ENCODE measurements at places on chromosomes 16 and 17.
A peak's percentile ranks its signal among the peaks of the same experiment; 100 is the strongest.

DNA sequence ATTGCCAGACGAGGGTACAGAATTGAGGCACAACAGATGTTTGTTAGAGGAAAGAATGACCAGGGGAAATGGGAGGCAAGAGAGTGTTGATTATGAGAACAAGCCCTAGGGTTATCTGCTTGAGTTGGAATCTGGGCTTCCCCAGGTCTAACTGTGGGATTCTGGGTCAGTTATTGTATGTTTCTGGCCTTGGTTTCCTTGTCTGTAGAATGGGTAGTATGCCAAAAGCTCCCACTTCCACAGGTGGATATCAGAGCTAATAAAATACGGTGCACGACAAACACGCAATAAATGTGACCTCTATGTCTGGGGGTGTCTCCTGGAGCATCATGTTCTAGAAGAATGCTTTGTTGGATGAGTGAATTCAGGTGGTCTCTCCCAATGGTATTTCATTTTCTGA lies 517 bp downstream of the TMC5 start:
- no peak for DNase-seq

DNA sequence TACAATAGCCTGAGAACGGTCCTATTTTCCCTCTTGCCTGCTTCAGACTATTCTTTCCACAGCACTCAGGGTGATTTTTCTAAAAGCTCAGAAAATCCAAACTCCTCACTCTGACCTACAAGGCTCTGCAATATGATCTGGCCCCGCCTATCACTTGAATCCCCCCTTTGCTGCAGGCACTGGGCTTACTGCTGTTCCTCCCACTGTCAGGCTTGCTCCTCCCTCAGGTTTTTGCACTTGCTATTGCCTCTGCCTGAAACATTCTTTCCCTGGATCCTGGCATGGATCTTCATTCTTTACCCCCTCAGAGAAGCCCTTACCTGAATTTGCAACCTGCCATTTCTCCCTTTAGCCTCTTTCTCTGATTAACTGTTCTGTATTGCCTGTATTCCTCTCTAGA lies 52.3 kb downstream of the RPGRIP1L start:
- DNase-seq = no peak

- DNase-seq = no peak
Observed at GRCh38 chr17:50354776-50355175, 8.8 kb downstream of the XYLT2 start.

DNA sequence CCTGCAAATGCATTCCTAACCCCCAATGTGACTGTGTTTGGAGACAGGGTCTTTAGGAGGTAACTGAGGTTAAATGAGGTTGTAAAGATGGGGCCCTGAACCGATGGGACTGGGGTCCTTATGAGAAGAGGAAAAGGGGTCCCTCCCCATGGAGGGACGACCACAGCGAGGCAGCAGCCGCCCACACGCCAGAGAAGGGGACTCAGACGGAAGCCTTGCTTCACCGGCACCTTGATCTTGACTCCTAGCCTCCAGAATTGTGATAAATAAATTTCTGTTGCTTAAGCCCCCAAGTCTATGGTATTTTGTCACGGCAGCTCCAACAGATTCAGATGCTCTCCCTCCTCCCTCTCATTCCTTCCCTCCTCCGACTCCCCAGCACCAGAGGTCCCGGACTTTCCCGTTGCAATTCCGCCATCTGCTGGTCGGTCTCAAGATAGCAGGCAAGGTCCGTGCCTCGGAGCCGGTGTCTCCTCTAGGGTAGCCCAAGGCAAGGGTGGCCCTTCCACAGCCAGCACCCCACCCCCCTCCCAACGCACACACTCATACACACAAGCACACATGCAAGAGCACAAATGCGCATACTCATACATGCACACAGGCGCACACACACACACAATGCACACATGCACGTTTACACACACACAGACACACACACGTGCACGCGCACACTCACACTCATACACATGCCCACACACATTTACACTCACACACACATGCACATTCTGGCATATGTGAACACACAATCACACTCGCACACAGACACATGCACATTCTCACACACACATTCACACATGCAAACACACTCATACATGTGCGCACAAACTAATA lies 23.1 kb upstream of the C16orf78 start:
- DNase-seq = peak; percentile 7

DNA sequence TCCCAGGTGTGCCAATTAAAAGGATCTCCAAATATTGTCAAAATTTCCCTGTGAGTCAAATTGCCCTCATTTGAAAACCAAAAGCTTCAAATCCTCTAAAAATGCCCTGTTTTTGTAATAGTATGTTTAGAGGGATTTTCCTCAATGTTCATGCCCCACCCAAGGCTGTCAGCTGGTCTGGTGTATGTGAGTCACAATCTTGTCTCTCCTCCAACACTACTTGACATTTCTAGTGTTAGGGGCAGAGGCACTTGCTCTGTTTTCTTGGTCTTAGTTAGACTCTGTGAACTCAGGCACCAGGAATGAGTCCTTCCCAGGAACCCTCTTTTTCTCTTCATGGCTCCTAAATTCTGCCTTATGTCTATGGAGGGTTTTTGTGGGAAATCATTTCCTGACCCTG lies 634.8 kb downstream of the KCNJ2 start:
- DNase-seq = no peak

DNA sequence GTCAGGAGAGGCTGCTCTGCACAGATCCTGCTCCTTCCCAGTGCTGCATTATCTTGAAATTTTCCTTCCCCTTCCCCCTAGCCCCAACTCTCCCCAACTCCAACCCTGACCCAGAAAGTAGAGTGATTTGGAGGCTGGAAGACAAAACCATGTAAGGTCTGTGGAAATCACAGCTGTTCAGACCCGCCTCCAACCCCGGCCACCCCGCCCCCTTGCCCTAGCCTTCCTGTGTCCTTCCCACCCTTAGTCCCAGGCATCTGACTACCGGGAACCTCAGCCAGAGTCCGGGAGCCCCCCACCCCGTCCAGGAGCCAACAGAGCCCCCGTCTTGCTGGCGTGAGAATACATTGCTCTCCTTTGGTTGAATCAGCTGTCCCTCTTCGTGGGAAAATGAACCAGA lies at the start of gene AOC3:
AOC3 (plus strand) TSS at position 246 of the 400 bp plus-strand sequence; CDS start at position 391, 145 bp downstream.
- no peak for DNase-seq

- DNase-seq = no peak
Observed at GRCh38 chr17:69870091-69870530, 204.9 kb upstream of the KCNJ16 start.

DNA sequence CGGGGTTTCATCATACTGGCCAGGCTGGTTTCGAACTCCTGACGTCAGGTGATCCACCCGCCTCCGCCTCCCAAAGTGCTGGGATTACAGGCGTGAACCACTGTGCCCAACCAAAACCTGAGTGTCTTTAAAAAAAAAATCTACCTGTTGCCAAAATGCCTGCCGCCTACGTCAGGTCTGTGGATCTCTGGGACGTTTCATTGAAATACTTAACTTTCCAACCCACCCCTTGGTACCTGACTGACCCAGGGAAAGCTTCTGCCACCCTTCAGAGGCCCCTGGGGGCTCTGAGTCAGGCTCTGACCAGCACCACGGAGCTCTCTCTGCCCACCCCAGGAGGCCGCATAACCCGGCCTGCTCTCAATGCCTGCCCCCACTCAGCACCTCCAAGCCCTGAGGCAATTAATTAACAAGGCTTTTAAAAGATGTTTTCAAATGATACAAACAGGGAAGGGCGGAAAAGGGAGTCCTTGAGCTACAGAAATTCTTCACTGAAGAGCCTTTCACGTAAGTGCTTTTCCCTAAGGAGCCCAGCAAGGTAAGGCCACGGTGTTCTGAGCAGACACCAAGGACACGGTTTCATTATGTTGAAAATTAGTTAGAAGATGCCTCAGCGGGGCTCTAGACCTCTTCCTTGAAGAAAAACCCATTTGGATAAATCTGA lies 29.3 kb upstream of the GSG1L start:
- DNase-seq = no peak

DNA sequence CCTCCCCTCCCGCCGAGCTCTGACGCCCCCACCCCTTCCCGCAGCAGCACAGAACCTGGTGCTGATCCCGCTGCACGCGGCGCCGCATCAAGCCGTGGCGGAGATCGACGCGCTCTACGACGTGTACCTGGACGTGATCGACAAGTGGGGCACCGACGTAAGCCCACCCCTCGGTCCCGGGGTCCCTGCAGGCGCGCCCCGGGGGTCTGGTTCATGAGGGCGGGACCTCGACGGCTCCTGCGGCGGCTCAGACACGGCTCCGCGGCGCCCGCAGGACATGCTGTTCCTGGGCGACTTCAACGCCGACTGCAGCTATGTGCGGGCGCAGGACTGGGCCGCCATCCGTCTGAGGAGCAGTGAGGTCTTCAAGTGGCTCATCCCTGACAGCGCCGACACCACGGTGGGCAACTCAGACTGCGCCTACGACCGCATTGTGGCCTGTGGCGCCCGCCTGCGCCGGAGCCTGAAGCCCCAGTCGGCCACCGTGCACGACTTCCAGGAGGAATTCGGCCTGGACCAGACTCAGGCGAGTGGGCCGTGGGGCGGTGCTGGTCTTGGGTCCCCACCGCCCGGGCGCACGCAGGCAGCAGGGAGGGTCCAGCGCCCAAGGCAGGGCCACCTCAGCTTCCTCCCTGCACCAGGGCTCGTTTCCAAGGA lies 1.4 kb downstream of the DNASE1L2 start:
- DNase-seq = no peak

- no peak for DNase-seq
Observed at GRCh38 chr17:70368011-70368410, 198.7 kb downstream of the KCNJ2 start.

- DNase-seq = no peak
Observed at GRCh38 chr17:34474706-34475105, 104.7 kb upstream of the TMEM132E start.

DNA sequence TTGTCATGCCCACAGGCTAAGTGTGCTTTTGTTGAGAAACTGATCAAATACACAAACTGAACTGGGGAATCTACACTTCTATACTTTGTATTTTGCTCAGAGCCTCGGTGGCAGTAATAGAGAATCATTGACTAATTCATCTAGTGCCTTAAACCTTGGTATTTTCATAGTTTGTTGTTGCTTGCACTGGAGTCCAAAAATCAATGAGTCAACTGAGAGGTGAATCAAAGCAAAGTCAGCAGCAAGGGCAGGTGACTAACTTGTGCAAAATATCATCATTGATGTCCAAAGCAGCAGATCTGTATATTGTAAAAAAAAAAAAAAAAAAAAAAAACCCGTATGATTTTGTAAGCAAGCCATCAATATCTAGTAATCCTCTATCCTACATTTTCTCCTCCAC lies 296.4 kb downstream of the MAP2K6 start:
- no peak for DNase-seq

DNA sequence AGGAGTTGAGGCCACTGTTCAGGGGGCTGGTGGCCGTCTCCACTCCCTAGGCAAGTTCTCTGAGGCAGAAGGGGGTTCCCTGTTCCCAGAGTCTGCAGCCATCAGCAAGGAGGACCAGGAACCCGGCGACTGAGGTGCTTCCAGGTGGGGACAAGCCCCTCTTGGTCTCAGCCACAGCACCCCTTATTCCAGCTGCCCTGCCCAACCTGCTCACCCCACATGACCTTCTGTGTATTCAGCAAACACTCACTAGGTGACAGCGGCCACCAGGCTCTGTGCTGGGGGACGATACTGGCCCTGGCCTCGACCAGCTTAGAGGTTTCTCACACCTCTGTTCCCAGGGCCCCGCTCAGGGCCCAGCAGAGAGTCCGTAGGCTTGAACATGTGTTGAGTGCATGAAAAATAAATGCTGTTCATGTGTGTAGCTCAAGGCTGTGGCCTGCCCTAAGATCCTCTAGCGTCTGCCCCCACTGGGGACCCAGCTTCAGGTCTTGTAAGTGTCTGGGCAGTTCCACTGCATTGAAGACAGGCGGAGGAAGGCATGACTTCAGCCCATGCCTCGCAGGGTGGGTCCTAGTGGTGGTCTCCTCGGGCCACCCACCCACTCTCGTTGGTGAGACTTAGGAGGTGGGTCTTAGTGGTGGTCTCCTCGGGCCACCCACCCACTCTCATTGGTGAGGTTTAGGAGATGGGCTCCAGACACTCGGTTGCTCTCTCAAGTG lies 44.2 kb downstream of the NT5M start:
- DNase-seq = no peak

GRCh38 chr17:74801896-74802295 lies 25.8 kb upstream of the NAT9 start:
- no peak for DNase-seq

DNA sequence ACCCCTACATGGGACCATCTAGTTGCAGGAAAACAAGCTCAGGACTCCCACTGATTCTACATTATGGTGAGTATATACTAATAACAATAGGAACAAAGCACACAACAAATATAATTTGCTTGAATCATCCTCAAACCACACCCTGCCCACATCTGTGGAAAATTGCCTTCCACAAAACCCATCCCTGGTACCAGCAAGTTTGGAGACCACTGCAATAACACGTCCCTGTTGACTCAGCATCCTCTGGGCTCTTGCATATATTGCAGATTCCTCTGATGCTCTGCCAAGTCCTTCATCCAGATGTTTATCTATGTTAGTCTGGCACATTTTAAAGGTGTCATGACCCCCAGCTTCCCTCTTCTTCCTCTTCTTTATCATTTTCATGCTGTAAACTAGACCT lies 138.4 kb downstream of the PCTP start:
- no peak for DNase-seq

DNA sequence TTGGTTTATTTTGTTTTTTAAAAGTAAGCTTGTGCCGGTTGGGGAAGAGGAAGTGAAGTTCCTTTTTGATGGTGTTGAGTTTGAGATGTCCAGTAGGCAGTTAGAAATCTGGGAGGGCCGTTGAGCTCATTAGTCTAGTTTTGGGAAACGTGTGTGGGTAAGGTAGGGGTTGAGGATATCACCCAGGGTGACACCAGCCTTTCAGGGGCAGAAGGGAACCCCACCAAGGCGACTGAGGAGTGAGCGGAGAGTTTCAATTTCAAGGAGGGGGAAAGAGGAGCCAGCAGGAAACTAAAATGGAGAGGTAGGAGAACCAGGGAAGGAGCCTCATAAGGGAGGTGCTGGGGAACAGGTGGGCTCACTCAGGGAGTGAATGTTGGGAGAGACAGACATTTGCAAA lies 22.7 kb downstream of the HAPSTR1 start:
- DNase-seq = no peak

DNA sequence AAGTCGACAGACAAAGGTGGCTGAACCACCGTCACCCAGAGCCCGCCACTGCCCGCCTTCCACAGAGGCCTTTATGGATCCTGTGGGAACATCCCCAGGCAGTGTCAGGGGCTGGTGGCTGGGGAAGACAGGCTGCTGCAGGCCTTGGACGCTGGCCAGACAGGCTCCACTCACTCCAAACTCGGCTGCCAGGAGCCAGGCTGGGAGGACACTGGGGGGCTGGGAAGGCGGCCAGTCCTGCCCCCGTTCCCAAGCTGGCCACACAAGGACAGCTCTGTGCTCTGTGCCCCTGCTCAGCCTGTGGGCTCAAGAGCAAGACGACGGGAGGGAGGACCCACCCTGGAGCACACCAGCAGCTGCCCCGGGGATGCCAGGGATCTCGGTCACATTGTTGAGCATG lies 7.6 kb upstream of the LCAT start:
- no peak for DNase-seq

DNA sequence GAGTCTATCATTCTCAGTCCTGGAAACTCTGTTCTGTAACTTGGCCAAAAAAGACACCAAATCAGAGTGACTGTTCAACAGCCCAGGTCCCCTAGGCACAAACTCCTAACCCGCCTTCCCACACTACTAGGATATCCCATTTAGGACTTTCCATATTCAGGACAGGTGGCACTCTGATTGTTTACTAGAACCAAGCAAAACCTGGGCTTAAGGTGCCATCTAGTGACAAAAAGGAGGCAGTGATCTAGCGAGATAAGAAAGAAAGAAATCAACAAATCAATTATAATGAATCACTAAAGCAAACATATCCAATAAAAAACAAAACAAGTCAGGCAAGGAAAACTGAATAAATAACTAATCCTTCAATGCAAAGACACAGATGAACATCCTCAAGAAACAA lies 203.9 kb downstream of the CEP112 start:
- DNase-seq = peak; percentile 4

- DNase-seq = no peak
Observed at GRCh38 chr17:62857526-62857925, 49.4 kb upstream of the MARCHF10 start.

All from fibroblast of skin of left quadriceps (primary cell).